ENCODE measurements at places on chromosomes 11 and 22.

DNA sequence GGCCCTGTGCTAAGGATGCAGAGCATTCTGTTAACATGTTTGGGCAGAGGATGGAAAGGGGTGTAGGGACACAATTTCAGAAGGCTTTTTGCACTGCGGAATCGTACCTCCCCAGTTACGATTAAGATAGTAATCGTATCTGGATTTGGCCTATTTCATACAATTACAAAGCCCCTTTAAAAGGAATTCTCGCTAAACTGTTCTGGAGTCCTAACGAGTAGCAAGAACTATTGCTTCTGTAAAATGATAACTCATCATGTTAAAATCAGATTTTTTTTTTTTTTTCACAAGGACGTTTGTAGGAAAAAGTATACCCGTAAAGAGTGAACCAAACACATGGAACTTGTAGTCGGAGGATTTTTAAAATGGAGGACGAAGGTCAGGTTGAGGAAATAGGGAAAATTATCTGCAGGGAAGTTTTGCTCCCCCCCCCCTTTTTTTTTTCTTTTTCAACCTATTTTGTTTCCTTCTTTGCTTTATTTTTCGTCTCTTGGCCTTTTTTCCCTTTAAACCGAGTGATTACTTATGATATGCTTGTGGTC is 934 bp downstream of the HSD17B12 start:
- no peak for DNase-seq

- DNase-seq, result no peak
These were observed 16.8 kb downstream of the LSP1 start for GRCh38 chr11:1869427-1870325.

- DNase-seq, result no peak
These were observed 12.4 kb downstream of the CYTH4 start for GRCh38 chr22:37294747-37295146.

DNA sequence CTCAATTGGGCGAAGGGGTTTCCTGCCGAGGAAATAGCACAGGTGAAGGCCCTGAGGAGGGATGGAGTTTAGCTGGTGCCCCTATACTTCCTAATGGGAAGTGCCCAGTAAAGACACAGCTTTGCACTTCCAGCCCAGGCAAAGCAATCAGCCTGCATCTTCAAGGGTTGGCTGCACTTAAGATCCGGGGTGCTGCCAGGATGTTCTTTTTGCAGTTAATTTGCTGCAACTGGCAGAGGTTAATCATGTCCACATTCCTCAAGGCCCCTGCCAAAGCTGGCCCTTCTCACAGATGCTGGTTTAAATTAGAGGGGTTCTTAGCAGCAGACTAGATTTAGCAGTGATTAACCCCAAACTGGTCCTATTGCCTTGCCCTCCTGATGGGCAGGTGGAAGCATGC is 137.7 kb upstream of the NAV2 start:
- DNase-seq, result no peak

GRCh38 chr22:43928908-43929307 is 5.3 kb downstream of the PNPLA3 start:
- no peak for DNase-seq

DNA sequence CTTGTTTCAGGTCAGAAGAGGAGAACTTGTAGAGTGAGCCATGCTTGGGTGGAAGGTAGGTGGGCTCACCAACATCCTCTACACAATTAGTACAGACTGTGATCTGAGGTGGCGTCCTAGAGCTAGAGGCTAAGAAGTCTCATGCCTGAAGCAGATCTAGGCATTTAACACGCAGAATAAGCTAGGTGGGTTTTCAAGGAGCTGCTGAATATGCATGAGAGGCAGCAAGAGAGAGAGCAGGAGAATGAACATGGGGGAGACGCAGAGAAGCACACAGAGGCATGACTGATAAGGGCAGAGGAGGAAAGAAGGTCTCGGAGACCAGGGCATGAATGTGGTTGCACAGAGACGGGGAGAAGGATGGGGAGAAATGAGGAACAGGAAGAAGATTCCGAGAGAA is 36.8 kb upstream of the JAM3 start:
- no peak for DNase-seq

DNA sequence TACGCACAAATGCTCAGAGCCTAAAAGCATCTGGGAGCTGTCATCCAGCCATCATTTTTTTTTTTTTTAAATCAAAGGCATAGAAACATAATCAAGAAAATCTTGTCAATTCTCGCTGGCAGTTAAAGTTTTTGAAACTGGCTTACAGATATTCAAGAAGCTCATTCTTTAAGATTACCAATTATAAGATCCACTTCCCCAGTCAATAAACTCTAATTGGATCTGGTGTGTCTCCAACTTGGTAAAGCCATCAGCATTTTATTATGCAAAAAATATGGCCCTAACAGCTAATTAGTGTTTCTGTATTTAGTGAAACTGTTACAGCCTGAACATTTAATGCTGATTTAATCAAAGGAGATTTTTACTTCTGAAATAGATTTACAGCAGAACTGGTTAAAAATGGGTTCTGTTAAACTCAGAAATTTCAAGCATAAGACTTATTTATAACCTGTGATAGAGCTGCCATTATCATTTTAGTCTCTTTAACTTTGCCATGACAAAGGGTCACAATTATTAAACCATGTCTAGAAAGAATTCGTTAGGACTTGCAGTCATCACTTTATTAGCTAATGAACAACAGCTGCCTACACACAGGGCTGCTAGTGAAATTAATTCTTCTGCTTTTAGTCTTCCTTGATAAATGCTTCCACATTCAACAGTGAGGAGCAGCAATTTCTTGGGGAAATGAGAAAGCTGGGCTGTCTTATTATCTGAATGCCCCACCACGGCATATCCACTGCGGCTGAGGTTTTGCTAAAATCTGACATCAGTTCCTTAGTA is 176.4 kb upstream of the PITPNB start:
- DNase-seq, result no peak

DNA sequence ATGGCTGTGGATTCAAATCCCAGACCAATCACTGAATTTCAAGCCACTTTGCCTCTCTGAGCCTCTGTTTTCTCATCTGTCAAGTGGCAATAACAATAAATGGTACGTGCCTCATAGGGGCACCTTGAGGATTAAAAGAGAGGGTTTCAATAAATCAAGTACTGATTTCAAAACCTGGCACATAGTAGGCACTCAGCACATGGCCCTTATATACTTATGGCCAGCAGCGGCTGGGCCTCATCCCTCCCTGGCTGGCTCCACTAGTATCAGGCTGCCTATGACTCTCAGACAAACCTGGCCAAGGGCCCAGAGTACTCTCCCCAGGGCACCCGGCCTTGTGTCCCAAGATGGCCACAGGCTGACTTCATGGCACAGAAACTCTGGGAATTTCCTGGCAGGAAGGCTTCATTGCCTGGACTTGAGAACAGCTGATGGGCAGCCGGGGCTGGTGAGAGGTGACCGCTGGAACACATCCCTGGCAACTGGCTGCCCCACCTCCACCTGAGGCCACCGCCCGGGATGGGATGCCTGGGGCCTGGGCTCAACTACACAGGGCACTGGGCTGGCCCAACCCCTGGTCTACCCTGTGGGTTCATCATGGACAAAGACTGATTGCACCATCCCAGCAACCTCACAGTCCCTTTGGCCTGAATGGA is 3.4 kb downstream of the FADS3 start:
- DNase-seq, result no peak

DNA sequence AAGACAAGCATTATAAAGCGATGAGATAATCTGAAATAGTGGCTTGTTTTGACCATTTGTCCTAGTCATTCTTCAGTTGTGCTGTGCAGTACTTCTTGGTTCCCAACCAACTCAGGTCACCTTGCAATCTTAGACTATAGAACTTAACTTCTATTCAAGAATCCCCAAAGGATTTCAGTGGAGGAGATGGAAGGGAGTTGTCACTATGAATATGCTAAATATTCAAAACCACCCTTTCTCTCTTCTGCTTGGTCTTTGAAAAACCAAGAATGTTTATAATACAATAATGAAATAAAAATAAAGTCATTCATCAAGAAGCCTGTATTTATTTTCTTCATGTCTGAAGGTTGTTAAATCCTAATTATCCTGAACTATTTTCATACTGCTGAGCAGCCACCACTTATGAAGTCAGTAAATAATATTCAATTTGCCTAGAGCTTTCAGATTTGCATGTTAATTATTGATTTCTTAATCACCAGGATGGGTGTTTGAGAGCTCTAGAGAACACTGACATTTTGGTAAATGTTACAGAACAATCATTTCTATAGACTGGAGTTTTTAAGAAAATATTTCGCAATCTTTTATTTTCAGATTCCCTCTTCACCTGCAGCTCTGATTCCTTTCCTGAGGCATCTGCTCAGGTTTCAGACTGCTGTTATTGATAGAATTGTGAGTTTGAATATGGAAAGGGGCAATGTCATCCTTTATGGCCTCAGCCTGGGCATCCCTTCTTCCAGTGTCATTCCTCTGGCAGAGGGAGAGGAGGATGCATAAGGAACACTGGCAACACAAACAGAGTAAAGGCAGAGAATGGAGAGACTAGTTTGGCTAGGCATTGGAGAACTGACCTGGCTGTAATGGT is 91.5 kb upstream of the USP47 start:
- no peak for DNase-seq

- peak; percentile 79 for DNase-seq
These were observed 12.8 kb downstream of the MACROD1 start for GRCh38 chr11:64152841-64153691.

GRCh38 chr11:33531743-33532181 is 168.9 kb downstream of the C11orf91 start:
- no peak for DNase-seq

GRCh38 chr11:26522912-26523610 is 49.0 kb downstream of the MUC15 start:
- DNase-seq, result no peak

DNA sequence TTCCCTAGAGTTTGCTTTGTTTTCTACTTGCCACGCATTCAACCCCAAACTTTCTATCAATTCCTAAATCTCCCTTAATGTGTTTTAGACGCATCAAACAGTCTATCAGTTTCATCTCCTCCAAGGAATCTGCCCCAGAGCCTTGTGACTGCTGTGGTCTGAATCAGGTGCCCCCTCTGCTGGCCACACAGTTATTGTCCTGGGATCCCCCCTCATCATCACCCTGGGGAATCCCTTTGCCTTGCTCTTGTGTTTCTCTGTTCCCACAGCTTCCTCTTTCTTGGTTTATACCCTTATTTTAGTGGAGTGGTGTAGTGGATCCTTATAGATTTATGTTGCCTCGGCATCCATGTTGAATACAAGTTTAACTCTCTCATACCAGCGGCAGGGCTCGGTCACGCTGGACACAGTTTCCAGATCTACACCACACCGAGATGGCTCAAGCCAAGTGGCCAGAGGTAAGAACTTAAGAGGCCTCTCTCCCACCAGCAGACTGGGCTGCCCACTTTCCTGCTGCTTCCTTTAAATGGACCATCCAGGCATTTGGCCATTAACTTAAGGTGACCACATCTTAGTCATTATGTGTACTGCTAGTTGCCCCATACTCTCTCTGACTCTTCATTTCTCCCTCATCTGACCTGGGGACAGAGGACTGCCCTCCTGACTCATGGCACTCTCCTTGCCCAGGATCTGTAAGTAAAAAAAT is 8.2 kb downstream of the UPB1 start:
- DNase-seq, result no peak

GRCh38 chr11:8983552-8983951 is 19.3 kb upstream of the TMEM9B start:
- no peak for DNase-seq

DNA sequence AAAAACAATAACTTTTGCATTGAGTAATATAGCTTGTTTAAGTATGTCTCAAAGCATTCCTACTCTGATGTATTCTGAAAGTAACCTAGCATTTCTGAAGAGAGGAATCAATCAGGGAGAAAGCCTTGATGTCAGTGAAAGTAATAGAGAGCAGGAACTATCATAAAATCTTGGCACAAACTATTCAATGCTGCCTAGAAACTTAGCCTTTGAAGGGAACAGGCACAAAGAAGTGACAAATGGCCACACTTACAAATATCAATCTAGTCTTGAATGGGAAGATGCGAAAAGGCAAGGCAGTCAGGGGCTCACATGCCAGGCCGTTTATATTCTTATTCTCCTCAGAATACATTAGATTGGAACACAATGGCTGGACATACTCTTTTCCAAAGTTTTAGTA is 576.5 kb upstream of the ANO3 start:
- DNase-seq, result no peak

DNA sequence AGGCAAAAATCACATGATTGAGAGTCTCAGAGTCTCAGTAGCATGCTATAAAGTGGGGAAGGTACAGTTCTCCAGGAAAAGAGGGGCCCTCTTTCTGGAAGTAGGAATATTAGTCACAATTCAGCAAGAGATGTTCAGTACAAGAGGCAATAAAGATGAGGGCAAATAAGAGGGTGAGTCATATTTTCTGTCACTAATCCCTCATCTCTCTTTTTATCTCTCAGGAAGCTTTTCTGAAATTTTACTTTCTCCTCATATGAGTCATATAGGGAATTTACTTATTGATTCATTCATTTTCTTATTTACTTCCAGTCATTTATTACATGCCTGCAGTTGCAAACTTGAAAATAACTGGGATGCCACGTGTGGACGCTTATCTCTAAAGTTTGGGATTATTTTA is 3.4 kb upstream of the NXPE1 start:
- no peak for DNase-seq

DNA sequence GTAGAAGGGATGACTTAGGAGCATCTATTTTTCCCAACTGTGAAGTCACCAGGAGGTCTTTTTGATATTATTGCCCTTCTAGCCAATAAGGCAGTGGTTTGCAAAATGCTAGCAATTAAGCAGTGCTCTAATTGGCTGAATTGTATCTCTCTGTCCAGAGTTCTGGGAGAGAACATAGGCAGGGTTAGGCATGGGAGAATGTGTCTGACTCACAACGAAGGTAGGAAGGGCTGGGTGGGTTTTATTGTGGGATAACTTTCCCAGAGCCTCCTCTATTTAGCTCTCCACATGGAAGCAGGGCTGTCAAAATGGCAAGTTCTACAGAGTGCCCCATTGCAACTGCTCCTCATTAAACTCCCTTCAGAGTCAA is 415.9 kb upstream of the CADM1 start:
- no peak for DNase-seq

DNA sequence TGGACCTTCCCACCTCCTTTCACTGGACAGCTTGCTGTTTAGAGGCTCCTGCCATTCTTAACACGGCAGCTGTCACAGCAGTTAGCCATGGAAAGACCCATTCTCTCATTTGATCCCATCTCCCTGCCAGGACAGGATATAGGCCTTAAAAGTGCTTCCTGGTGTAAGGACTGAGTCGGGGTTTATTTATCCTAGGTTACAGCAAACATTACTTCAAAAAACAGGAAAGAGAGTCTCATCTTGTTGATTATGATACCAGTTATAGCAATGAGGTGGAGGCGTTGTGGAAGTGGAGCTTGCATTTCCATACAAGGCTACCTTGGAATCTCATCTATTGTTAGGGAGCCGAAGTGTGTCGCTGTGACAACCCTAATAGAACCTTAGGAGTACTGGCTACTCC is 17.4 kb upstream of the ETS1 start:
- no peak for DNase-seq

GRCh38 chr11:109641549-109641948 is 219.6 kb downstream of the C11orf87 start:
- DNase-seq, result no peak

GRCh38 chr11:22668005-22668796 is 1.8 kb downstream of the GAS2 start:
- no peak for DNase-seq

All from activated naive CD4-positive, alpha-beta T cell treated with anti-CD3 and anti-CD28 coated beads, Interleukin-2, amount 50 U/mL, for 72 hours (primary cell).